Uterus (tissue), 4 donors: ENCODE measurements at places on chromosomes 5 and 9.
A peak's percentile ranks its signal among the peaks of the same experiment; 100 is the strongest.

DNA sequence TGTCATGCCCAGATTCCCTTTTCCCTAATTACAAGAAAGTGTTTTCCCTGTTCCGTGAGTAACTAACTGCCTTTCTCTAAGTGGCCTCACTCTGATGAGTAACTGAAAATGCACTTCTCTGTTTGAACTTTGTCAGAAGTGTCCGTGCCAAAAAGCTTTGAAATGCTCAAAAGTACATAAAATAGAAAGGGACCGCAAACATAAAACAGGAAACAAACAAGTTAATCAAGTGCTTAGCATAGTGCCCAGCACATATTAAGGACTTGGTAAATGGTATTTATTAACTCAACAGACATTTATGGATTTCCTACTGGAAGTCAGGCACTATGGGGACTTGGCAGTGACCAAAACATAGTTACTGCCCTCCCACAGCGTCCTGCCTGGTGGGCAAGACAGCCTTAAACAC, 22.3 kb downstream of the AQP3 start:
- H3K27me3 ChIP-seq = no peaks in the 10 kb centered on the region
- no peak overlapping the region for H3K27ac ChIP-seq
- H3K36me3 ChIP-seq = no peaks in the 10 kb centered on the region
- H3K4me3 ChIP-seq = no peak overlapping the region
- no peaks in the 10 kb centered on the region for H3K4me1 ChIP-seq
- DNase-seq = no peak

DNA sequence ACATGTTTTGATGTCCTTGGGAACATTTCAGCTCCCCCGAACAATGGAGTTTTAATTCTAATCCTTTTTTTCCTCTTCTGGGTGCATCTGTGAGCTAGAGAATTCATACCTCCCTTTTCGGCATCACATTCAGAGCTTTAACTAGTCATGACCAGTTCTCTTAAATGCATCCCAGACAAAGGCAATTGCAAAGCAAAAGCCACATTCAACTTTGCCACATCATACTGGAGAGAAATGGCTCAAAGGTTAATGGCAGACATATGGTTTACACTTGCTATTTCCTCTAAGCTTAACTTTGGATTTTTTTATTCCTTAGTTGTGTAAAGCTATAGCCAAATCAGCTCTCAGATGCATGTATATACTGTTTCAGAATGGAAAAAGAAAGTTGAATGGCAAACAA, 153.3 kb downstream of the ESM1 start:
- H3K4me3 ChIP-seq = no peak overlapping the region
- no peaks in the 10 kb centered on the region for H3K27me3 ChIP-seq
- H3K4me1 ChIP-seq = no peaks in the 10 kb centered on the region

- no peak overlapping the region for H3K4me3 ChIP-seq
- H3K27ac ChIP-seq = no peak overlapping the region
- DNase-seq = no peak
- H3K27me3 ChIP-seq = no peaks in the 10 kb centered on the region
- H3K36me3 ChIP-seq = no peaks in the 10 kb centered on the region
- no peaks in the 10 kb centered on the region for H3K4me1 ChIP-seq
Measured at GRCh38 chr9:74534841-74535240, 37.7 kb downstream of the RORB start.

DNA sequence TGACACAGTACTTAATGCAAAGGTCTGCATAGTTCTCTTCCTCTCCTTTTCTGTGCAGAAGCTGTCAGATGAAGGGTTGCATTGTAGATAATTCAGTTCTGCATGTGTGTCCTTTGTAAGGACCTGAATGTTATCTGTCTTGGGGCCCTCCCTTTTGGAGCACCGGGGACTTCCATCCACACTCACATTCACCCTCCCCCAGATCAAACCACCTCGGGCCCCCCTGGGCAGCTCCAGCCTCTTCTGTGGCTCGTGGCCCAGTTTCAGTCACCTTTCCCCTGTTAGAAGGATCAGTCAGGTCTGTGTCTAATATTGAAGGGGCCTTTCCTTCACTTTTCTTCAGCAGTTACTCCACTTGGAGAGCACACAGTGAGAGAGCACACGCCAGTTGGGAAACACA, 11.0 kb downstream of the DMRT1 start:
- no peaks in the 10 kb centered on the region for H3K4me1 ChIP-seq
- no peak overlapping the region for H3K27ac ChIP-seq
- DNase-seq = no peak
- H3K4me3 ChIP-seq = no peak overlapping the region
- H3K36me3 ChIP-seq = no peaks in the 10 kb centered on the region

GRCh38 chr5:33892620-33893137, 889 bp upstream of the ADAMTS12 start:
- H3K4me3 ChIP-seq = peak overlapping the region; percentile 23
- no peaks in the 10 kb centered on the region for H3K36me3 ChIP-seq
- H3K27me3 ChIP-seq = no peaks in the 10 kb centered on the region
- peak overlapping the region; percentile 45 for H3K27ac ChIP-seq
- peak; percentile 48 for DNase-seq

DNA sequence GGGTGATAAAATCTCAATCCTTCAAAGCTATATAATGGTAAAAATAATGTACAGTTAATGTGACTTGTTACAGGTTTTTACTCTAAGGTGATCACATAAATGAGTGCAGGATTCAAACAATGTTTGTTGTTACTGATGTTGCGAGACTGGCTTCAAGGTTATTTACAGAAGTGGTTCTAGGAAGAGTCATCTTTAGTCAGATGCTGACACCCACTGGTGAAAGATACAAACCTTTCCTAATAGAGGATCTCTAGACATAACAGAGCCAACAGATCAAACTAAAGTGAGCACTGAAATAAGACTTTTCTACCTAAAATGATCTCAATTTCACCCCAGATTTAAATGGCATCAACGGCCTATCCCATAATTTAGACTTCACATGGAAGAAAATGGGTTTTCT, 20.2 kb downstream of the ARSB start:
- no peaks in the 10 kb centered on the region for H3K27me3 ChIP-seq
- no peaks in the 10 kb centered on the region for H3K36me3 ChIP-seq
- H3K4me1 ChIP-seq = no peaks in the 10 kb centered on the region
- no peak overlapping the region for H3K4me3 ChIP-seq
- no peak for DNase-seq
- H3K27ac ChIP-seq = no peak overlapping the region

DNA sequence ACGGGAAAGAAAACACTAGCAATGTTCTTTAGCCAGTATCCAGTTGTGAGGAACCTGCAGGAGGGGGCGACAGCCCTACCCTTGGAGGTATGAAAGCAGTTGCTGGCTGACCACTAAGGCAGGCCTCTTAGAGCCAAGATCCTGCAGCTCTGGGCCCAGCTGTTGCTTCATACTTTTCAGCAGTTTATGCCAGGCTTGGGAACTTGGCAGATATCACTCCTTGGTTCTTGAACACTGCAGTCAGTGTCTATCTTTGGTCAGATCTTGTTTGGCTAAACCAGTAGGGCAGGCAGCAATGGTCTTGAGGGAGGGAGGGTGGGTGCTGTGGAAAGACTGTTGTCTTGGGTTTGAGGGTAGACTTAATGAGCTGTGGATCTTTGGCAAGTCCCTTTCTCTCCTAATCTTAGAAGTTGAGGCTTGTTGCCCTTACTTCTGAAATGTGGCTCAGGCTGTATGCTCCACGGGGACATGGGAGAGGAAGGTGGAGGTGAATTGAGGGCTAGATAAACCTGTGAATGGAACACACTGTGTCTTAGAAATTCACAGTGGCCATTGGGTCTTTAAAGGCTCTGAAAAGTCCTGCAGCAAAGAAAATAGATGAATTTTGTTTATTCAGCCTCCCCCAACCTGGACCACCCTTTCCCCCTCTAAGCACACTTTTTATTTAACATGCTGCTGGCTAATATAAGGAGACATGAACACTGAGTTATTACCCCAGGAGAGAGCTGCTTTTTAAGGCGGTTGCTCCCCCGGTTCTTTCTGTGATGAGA, 37.5 kb downstream of the ZNF618 start:
- H3K36me3 ChIP-seq = no peaks in the 10 kb centered on the region
- no peaks in the 10 kb centered on the region for H3K4me1 ChIP-seq

DNA sequence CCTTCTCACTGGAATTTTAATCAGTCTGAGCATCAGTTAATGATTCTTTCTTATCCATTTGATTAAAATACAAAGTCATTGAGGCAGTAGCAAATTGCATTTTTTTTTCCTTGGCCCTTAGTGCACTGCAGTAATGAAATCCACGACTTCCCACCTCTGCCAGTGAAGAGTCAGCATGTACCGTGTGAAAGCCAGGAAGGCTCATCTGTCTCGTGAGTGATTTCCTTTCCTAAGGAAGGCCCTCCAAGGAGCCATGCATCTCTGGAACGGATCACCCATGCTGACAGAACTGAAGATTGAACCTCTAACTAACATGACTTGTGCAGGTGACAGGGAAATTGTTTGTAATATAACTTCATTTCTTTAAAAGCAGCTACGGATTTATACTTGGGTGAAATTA, 51.6 kb downstream of the MED10 start:
- H3K27ac ChIP-seq = no peak overlapping the region
- H3K4me3 ChIP-seq = no peak overlapping the region
- no peak for DNase-seq
- no peaks in the 10 kb centered on the region for H3K27me3 ChIP-seq
- H3K36me3 ChIP-seq = no peaks in the 10 kb centered on the region

- H3K27me3 ChIP-seq = no peaks in the 10 kb centered on the region
- H3K4me1 ChIP-seq = no peaks in the 10 kb centered on the region
- H3K36me3 ChIP-seq = no peaks in the 10 kb centered on the region
- DNase-seq = peak; percentile 33
Measured at GRCh38 chr9:122991370-122991830, 42.1 kb upstream of the GPR21 start.

DNA sequence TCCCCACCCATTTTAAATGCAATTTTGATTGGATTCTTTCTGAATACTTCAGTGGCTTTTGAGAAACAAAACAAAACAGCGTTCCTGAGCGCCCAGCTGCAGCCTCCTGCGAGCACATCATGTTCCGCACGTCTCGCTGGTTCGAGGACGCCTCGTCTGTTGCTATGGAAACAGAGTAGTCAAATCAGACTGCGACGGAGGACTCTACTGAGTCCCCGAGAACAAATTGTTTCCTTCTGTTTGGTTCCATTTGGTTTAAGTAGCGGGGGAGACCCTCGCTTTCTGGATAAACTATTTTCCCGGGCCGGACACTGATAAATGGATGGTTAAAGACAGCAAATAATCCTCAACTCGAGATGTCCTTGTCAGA, 69.0 kb downstream of the SLC28A3 start:
- H3K27ac ChIP-seq = no peak overlapping the region
- H3K27me3 ChIP-seq = no peaks in the 10 kb centered on the region
- no peaks in the 10 kb centered on the region for H3K36me3 ChIP-seq
- no peaks in the 10 kb centered on the region for H3K4me1 ChIP-seq
- peak; percentile 35 for DNase-seq

- H3K27ac ChIP-seq = no peak overlapping the region
- H3K4me3 ChIP-seq = no peak overlapping the region
- no peaks in the 10 kb centered on the region for H3K4me1 ChIP-seq
- DNase-seq = no peak
Measured at GRCh38 chr9:89160806-89161205, 17.8 kb downstream of the SHC3 start.

DNA sequence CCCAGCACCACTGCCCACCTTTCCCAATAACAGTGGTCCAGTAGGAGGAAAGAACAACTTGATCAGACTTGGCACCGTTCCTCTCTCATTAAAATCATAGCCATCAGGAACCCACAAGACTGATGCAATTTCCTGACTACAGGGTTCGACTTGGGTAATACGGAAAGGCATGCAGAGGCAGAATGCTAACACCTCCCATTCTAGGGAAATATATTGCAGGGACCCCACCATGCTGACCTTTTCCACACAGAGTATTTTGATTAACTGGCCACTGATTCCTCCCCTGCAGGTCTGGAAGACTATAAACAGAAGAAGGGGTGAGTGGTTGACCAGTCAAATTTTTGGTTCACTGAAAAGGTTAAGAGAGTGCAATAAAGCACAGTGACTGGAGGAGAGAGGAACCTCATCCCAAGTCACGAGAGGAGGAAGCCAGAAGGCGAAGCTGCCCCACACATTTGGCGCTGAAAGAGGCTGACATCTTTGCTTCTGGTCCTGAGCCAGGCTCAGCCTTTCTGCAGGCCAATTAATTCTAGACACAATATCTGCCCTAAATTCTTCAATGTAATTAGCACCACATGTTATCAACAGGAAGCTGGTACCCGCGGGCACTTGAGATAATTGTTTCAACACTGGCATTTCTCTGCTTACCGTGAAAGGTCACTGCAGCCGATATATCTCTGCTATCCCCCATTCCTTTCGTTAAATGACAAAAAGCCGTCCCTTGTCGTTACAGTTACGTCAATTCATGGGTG, 64.7 kb upstream of the SPOCK1 start:
- DNase-seq = peak; percentile 18
- no peaks in the 10 kb centered on the region for H3K36me3 ChIP-seq
- no peaks in the 10 kb centered on the region for H3K27me3 ChIP-seq
- H3K4me1 ChIP-seq = peaks cover 6% of the 10 kb centered on the region
